ENCODE measurements at places on chromosomes 3 and 15. TPM values are rescaled to one million over a fixed set of nuclear protein-coding genes. Genes with fewer than 3 reads are reported as not detected.

GRCh38 chr3:134330883-134331810 lies 43.1 kb downstream of the AMOTL2 start:
- H3K36me3 ChIP-seq = no peaks in the 10 kb centered on the region
- no peak overlapping the region for H3K27ac ChIP-seq
- H3K4me1 ChIP-seq = no peaks in the 10 kb centered on the region
- no peak for DNase-seq
- H3K27me3 ChIP-seq = peaks cover 3% of the 10 kb centered on the region
- H3K4me3 ChIP-seq = no peak overlapping the region

GRCh38 chr3:123157209-123157597 lies 44.5 kb upstream of the SEC22A start:
- DNase-seq = no peak
- no peak overlapping the region for H3K27ac ChIP-seq
- H3K4me1 ChIP-seq = no peaks in the 10 kb centered on the region
- H3K27me3 ChIP-seq = no peaks in the 10 kb centered on the region
- peaks cover 42% of the 10 kb centered on the region for H3K36me3 ChIP-seq
- H3K4me3 ChIP-seq = no peak overlapping the region

GRCh38 chr3:70747847-70748246 lies 435.4 kb upstream of the MDFIC2 start:
- H3K36me3 ChIP-seq = no peaks in the 10 kb centered on the region
- no peak for DNase-seq

GRCh38 chr15:60701261-60702019 lies 222.5 kb upstream of the ICE2 start:
- H3K36me3 ChIP-seq = no peaks in the 10 kb centered on the region
- no peak overlapping the region for H3K27ac ChIP-seq
- no peaks in the 10 kb centered on the region for H3K27me3 ChIP-seq
- H3K4me3 ChIP-seq = no peak overlapping the region
- no peak for DNase-seq
- peaks cover 79% of the 10 kb centered on the region for H3K4me1 ChIP-seq

DNA sequence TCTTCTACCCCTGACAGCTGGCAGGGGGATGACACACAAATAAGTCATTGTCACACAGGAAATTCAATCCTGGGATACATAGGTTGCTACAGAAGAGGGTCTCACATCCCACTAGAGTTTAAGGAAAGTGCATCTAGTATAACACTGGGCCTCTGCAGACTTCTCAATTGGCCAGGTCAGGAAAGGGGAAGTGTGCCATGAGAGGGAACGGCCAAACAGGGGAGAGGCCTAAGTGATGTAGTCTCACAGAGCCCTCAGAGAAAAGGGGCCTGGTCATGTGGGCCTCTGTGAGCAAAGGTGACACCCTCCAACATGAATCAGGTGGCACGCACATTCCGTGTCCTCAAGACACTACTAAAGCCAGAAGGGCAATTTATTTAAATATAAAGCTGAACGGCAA lies 11.2 kb downstream of the ZXDC start:
- no peaks in the 10 kb centered on the region for H3K27me3 ChIP-seq
- no peak overlapping the region for H3K4me3 ChIP-seq
- no peak for DNase-seq
- H3K36me3 ChIP-seq = peaks cover 61% of the 10 kb centered on the region

Gene GMNC
- total RNA-seq = not detected

Gene NUSAP1
- 227 TPM for total RNA-seq

DNA sequence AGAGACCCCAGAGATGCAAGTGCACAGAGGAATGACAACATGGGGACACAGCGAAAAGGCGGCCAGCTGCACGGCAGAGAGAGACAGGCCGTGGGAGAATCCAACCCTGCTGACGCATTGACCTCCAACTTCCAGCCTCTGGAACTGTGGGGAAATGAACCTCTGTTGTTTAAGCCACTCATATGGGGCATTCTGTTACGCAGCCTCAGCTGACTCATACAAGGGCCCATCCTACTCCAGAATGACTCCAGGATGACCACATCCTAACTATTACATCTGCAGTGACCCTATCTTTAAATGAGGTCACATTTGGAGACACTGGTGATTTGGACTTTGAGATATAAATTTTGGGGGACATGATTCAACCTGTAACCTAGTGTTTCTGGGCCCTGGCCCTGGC lies 44.0 kb downstream of the KLF15 start:
- no peaks in the 10 kb centered on the region for H3K36me3 ChIP-seq
- H3K4me3 ChIP-seq = no peak overlapping the region
- DNase-seq = no peak
- no peak overlapping the region for H3K27ac ChIP-seq
- H3K4me1 ChIP-seq = no peaks in the 10 kb centered on the region

DNA sequence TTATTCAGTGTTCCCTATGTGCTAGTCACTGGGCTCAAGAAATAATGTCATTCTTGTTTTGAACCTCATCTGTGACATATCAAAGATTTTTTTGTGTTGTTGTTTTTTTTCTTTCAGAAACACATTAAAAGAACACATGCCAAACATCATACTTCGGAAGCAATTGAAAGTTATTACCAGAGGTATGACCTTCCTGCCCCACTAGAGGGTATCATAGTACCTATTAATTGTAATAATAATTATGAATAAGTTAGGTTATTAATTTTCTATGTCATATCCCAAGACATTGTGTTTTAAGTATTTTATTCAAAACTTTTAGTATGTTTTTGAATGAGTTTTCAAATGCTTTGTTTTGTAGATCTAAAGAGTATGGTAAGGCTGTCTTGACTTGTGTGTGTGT lies 65.7 kb downstream of the CDIN1 start:
- no peaks in the 10 kb centered on the region for H3K27me3 ChIP-seq
- DNase-seq = no peak
- H3K27ac ChIP-seq = no peak overlapping the region
- H3K4me1 ChIP-seq = no peaks in the 10 kb centered on the region
- no peak overlapping the region for H3K4me3 ChIP-seq
- H3K36me3 ChIP-seq = peaks cover 9% of the 10 kb centered on the region

DNA sequence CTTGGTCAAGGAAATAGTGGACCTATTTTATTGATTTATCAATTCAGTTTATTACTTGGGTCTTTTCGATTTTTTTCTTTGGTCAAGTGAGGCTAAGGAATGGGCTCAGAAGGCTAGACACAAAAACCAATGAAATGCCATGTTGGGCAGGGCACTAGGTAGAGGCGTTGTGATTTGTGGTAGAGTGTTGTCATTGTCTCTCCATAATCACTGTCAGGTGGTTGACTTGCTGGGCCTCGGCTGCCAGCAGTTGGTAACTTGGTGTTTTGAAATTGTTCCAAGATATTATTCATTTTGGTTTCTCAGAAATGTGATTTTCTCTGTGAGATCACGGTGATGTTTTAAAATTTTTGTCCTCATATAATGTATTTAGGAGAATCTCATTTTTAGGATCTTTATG lies 173.6 kb downstream of the KLHL25 start:
- H3K4me1 ChIP-seq = peaks cover 9% of the 10 kb centered on the region
- peak; percentile 39 for DNase-seq
- H3K36me3 ChIP-seq = peaks cover 13% of the 10 kb centered on the region
- H3K4me3 ChIP-seq = no peak overlapping the region
- no peaks in the 10 kb centered on the region for H3K27me3 ChIP-seq

GRCh38 chr15:45134682-45135604 lies 5.1 kb downstream of the DUOX1 start:
- H3K27me3 ChIP-seq = peaks cover 33% of the 10 kb centered on the region
- H3K4me3 ChIP-seq = peak overlapping the region; percentile 49
- peak; percentile 43 for DNase-seq
- no peak overlapping the region for H3K27ac ChIP-seq
- no peaks in the 10 kb centered on the region for H3K36me3 ChIP-seq

GRCh38 chr15:85587707-85588411 lies 206.9 kb downstream of the KLHL25 start:
- H3K4me3 ChIP-seq = no peak overlapping the region
- peaks cover 68% of the 10 kb centered on the region for H3K4me1 ChIP-seq
- H3K27ac ChIP-seq = no peak overlapping the region
- peaks cover 46% of the 10 kb centered on the region for H3K36me3 ChIP-seq

- no peaks in the 10 kb centered on the region for H3K36me3 ChIP-seq
- H3K27ac ChIP-seq = no peak overlapping the region
- no peaks in the 10 kb centered on the region for H3K4me1 ChIP-seq
- H3K27me3 ChIP-seq = no peaks in the 10 kb centered on the region
Observed at GRCh38 chr15:31574766-31575165, 248.1 kb downstream of the KLF13 start.

- no peaks in the 10 kb centered on the region for H3K27me3 ChIP-seq
- peak overlapping the region; percentile 88 for H3K27ac ChIP-seq
- H3K4me1 ChIP-seq = peaks cover 96% of the 10 kb centered on the region
- H3K36me3 ChIP-seq = peaks cover 20% of the 10 kb centered on the region
- DNase-seq = peak; percentile 63
Observed at GRCh38 chr15:60546744-60547143, 67.8 kb upstream of the ICE2 start.

All from activated CD4-positive, alpha-beta memory T cell treated with anti-CD3 and anti-CD28 coated beads for 36 hours (primary cell).